ENCODE measurements at places on chromosomes 2 and 18.

DNA sequence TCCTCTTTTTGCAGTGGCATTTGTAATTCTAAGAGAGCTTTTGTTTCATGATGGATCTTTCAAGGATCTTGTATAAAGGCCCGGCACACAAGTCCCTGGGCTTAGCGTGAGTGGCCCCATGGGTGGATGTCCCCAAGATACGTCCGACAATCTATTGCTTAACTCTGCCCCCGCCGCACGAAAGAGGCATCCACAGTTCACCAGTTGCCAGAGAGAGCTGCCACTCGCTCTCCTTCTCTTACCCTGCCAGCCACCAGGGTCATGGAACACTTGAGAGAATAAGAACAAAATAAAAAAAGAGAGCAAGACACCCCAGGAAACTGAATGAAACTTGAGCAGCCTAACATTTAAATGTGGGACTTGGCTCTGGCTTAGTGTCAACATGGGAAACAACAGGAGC, 92.3 kb downstream of the CTAGE1 start:
- no peak for DNase-seq

GRCh38 chr2:167954495-167954894, 292.9 kb downstream of the STK39 start:
- DNase-seq, result no peak

DNA sequence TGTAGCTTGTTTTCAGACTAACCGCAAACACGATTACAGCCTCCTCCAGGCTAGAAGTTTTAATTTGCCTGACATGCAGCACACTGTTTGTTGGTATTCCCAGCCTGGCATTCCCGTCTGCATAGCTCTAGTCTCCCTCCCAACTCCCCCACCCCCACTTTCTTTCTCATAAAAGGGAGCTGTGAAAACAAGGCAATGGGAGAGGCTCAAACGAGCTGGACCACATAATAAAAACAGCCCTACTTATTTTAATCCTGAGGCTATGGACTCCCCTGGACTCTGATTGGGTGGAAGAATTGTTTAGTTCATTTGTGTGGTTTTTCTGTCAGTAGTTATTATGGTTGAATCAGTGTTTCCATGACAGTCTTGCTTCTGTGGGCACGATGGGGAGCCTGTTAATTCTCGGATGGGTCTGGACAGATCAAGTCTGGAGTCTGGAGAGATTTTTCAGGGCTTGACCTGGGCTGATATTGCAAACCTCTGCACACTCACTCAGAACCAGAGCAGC, 1.2 kb downstream of the STON1 start:
- no peak for DNase-seq

GRCh38 chr2:74893332-74893731, 59.4 kb downstream of the HK2 start:
- DNase-seq, result no peak

- DNase-seq, result no peak
Measured at GRCh38 chr2:162916286-162916801, 77.8 kb upstream of the KCNH7 start.

- DNase-seq, result no peak
Measured at GRCh38 chr18:38884050-38884449, 1318.5 kb upstream of the CELF4 start.

- no peak for DNase-seq
Measured at GRCh38 chr2:157067562-157067961, 189.9 kb upstream of the GALNT5 start.

DNA sequence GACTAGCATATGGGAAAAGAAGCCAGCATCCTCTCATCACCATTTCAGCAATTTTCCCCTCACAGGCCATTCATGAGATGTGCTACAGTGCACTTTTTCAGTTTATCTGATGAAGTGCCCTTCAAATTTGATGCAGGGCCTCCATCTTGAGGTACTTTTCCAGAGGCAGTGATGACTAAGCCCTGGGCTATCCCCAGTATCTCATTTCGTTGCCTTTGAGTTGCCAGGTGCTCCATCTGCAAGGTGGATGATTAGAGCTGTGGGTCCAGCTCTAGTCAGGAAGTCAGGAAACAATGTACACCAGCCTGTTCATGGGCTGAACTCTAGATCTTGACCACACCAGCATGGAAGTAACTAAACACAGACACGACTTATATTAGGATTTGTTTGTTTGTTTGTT, 425.2 kb downstream of the METTL4 start:
- no peak for DNase-seq

Measured in stimulated activated CD4-positive, alpha-beta T cell treated with anti-CD3 and anti-CD28 coated beads, Interleukin-1b, Interleukin-23, amount 100 ng/mL, for 48 hours (primary cell).